Fibroblast of upper back skin (primary cell): ENCODE measurements at places on chromosomes 5 and 9.

DNA sequence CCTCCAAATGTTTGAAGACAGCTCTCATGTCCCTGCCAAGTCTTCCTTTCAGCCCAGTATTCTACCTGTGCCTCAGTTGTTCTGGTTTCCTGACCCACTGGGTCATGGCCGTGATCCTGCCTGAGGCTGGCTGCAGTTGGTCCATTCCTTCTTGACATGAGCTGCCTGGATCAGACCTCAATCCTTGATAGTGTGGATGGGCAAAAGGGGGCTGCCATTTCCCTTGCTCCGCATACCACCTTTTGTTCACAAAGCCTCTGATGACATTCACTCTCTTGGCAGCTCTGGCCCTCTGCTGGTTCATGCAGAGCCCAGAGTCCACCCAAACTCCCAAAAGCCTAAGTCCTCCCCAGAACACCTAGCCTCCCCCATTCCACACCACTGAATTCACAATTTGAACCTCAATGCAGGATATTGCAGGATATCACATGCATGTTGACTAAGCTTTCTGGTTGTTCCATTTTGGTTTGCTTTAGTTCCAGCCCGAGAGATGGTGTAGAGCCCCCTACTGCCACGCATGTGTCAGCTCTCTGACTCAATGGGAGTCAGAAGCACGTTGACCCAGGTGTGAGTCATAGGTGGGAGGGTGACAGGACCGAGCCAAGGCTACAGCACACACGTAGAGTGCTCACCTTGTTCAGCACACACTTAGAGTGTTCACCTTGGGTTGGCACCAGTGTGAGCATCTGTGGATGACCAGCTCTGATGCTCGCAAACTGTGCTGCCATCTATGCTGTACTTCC is 137.2 kb downstream of the MTX3 start:
- no peak for DNase-seq

DNA sequence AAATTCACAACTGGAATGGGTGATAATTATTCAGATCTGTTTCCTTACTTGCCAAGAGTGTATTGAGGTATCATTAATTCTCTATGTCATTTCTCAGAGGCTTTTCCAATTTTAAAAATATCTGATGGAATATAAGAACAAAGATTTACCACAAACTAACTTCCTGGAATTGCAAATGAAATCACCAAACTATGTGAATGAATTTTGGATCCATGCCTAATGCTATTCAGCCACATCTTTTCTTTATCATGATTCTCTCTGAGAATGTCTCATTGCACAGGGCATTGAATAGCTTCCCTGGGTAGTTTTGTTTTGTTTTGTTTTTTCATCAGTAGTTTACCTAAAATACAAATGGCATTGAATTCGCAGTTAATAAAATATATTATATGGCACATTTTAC is 146.9 kb upstream of the FBN2 start:
- DNase-seq, result peak; percentile 83

DNA sequence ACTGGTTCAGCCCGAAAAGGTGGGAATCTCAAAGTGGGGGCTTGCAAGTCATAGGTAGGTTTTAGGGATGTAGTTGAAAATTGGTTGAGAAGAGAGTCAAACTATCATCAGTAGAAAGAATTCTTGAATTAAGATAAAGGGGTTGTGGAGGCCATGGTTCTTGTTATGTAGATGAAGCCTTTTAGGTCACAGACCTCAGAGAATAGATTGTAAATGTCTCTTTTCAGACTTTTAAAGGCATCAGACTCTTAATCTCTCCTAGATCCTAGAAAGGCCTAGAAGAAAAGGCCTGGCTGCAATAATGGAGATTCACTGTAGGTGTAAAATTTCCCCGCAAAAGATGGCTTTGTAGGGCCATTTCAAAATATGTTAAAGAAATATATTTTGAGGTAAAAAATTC is 96.4 kb downstream of the PSAT1 start:
- no peak for DNase-seq

DNA sequence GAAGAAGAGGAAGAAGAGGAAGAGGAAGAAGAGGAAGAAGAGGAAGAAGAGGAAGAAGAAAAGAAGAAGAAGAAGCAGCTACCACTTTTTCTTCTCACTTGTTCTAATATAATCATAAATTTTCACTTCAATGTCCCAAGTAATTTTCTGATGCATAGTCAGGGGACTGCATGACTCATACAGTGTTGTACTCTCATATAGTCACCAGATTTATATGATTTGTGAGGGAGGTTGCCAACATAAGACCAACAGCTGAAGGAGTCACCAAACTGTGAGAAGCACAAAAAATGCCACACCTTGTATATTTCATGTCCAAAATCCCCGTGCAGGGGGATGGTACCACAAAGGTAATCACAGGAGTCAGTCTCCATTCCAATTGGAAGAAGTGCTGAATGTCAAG is 32.7 kb upstream of the DMRTA1 start:
- DNase-seq, result no peak

DNA sequence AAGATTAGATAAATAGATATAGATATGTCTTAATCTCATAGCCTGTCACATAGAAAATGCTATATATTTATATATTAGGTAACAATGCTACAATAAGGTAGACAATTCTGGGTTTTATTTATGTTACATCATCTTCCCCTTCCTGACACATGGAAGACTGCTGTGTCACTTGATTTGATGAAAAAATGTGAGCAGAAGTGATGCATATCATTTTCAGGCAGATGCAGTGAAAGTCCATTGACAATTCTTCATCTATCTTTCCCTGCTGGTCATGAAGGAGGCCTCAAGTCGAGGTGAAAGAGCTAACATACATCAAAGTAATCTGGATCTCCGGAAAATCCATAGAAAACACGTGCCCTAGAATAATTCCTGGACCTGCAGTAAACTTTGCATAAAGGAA is 57.8 kb upstream of the CHD1 start:
- DNase-seq, result no peak

DNA sequence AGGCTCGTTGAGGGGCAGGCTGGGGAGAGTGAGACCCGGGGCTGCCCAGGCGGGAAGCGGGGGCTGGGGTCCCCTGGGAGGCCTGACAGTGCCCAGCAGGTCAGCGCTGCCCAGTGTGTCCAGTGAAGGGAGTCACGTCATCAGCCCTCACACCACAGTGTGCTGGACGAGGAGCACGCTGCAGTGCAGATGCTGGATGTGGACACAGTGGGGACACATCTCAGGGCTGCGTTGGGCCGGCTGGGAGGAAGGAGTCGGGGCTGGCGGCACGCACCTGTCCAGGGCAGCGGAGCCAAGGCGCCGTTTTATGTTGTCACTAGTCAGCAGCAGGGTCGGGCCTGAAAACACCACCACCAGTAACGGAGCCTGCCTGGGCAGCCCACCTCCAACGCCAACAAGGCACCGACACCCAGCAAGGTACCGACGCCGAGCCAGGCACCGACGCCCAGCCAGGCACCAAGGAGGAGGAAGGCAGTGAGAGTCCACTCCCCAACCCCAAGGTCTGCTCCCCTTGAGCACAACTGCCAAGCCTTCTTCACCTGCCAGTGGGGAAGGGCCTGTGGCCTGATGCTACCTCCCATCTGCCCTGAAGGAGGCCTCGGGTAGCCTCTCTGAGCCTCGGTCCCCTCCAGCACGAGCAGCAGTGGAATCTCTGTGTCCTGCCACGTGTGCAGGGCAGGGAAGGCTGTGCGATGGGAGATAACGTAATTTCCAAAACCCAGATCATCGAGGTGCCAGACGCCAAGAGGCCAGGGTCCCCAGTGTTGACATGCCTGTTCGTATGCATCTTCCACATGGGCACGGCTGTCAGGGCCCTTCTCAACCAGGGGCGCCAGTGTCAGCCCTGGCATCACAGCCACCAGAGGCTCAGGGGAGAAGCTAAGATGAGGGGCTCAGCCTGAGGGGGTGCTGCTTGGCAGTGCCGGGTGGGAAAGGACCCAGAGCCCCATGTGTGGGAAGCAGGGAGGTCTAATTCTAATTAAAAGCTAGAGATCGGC is 21.9 kb upstream of the NSMF start:
- no peak for DNase-seq

- DNase-seq, result peak; percentile 63
Measured at GRCh38 chr9:72362680-72363139, 2.3 kb downstream of the ZFAND5 start.

- no peak for DNase-seq
Measured at GRCh38 chr5:18797222-18797621, 1163.0 kb downstream of the TAF11L14 start.

GRCh38 chr5:87147441-87147840 is 120.2 kb upstream of the RASA1 start:
- peak; percentile 32 for DNase-seq

GRCh38 chr5:78287833-78288232 is 6.7 kb downstream of the AP3B1 start:
- DNase-seq, result peak; percentile 80

DNA sequence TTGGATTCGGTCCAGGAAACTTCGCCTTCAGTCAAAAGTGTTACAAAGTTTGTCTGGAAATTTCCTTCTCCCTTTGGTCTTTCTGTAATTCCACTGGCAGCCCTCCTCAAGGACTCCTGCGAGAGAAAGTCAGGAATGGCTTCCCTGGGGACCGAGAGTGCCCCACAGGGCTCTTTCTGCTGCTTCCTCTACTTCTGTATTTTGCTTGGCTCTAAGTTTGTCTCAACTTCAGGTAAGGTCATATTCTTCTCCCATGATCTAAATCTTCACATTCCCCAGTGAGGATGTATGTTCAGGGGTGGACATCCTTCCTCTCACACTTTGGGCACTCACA is 10.3 kb upstream of the RIOK2 start:
- no peak for DNase-seq

DNA sequence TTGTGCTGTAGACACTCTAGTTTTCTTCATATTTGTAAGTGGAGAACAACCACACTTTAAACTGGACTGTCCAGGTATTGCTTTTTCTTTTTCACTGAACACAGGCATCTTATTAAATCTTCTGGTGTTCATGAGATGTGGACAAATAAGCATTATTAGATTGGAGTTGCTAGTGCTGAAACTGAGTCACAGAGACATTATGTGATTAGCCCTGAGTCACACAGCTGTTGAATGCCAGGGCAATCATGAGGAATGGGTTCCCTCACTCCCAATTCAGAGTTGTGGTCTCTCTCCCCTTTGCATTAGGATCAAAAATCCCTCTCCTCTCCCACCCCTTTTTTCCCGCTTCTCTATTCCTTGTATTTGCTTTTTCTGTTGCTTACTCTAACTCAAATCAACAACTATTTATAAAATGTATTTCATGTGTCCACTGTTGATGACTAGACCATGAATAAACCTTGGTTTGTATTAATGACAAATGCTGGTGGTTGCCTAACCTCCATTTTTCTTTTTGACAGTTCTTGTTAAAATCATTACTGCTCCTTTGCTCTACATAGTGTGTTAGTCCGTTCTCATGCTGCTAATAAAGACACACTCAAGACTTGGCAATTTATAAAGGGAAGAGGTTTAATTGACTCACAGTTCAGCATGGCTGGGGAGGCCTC is 738.2 kb downstream of the BRINP1 start:
- DNase-seq, result no peak

GRCh38 chr9:130770679-130771442 is 64.2 kb upstream of the ABL1 start:
- peak; percentile 80 for DNase-seq

DNA sequence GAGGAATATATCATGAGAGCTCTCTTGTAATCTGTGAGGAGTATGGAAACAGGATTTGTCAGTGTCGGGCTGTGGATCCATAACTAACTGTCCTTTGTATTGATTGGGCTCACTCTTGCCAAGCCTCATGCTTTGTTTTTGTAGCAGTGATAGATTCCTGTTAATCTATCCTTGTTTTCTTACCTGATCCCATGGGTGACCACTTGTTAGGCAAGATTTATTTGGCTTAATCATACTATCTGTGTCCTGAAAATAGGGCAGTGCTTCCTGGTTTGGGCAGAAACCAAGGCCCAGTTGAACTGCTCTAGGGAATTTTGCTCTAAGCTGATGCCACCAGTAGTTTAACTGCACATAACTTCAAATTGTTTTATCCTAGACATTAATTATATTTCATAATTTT is 6.1 kb downstream of the NDFIP1 start:
- no peak for DNase-seq

DNA sequence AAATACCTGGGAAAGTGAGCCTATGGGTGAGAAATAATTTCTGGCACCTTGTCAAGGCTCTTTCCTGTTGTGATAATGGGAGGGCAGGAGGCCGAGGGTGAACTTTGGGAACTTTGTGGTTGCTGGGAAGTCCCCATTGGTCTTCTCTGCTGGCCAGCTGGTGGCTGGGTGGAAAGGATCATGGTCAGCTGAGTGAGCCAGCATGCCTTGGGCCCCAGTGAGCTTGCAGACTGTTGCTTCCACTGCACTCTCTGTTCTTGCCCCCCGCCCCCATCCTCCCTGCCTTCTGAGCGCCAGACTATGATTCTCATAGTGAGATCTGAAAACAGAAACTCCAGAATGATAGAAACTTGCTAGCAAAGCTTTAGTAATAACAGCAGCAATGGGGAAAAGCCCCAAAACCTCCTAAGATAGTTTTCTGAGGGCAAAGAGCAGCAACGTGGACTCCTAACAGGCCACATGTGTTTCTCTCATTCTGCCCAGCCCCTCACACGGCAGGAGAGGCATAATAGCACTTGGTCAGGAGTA is 139.2 kb upstream of the SMARCA2 start:
- no peak for DNase-seq
